ENCODE measurements at places on chromosomes 5 and 9.

GRCh38 chr5:147733075-147733474 lies 49.5 kb downstream of the JAKMIP2 start:
- DNase-seq: no peak

DNA sequence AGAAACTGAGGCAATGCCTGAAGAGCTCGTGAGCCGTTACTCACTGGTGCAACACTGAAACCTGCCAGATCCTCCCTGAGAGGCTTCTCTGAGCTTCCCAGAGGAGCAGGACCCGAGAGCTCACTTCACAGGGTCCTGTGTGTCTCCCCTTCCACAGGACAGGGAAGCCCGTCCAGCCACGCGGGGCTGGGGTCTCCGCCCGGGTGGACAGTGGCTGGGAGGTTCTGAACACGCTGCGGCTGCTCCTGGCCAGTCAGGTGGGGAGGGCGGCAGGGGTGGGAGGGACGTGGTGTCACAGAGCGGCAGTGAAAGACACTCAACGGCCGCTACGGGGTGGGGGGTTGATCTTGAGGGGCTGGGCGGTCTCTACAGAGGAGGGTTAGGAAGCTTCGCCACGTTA lies 290 bp upstream of the ZDHHC11 start:
- DNase-seq: no peak

DNA sequence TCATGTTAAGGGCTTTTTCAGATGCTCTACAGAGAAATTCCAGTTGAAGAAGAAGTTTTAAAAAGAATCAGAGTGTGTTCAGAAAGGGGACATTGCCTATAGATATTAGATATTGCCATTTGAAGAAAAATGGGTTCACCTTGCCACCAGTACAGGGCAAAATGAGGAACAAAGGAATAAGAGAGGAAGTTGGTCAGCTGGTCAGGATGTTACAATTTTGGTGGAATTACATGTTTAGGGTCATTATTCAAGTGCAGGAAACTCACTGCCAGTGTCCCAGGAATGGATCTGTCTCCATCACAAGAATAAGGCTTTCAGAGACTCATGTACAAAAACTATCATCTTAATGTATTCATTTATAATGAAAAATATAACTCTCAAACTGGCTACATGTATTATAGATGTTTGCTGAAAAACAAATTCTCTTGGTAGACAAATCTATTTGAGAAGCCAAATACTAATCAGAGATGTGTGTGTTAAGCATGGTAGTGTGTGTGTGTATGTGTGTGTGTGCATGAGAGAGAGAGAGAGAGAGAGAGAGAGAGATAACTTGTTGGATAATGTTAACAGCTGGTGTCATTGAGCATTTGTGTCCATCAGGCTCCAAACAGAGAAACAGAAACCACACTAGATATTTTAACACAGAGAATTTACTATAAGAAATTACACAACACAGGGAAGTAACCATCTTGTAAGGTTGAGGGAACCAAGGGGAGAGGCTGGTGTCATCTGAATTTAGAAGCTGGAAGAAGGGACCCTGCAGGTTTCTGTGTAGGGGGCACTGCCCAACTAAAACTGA lies 5.0 kb upstream of the C1QTNF3 start:
- DNase-seq: no peak

DNA sequence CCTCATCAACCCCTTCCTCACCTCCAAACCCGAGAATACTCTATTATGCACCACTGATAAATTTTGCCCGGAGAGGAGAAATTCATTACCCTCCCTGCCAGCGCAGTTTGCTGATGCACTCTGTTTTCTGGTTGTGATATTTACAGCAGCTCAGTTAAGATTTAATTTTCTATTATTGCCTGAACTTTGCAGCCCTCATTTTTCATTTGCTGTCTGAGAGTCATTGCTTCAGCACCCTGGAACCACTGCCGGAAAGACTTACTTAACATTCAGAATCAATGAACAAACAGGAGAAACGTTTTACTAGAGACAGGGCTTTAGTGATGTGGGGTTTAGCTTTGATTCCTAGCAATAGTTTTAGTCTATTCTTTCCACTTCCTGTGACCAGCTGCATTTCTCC lies 56.7 kb upstream of the MAMDC2 start:
- no peak for DNase-seq

- no peak for DNase-seq
Measured at GRCh38 chr9:87405677-87406542, 91.8 kb upstream of the DAPK1 start.

DNA sequence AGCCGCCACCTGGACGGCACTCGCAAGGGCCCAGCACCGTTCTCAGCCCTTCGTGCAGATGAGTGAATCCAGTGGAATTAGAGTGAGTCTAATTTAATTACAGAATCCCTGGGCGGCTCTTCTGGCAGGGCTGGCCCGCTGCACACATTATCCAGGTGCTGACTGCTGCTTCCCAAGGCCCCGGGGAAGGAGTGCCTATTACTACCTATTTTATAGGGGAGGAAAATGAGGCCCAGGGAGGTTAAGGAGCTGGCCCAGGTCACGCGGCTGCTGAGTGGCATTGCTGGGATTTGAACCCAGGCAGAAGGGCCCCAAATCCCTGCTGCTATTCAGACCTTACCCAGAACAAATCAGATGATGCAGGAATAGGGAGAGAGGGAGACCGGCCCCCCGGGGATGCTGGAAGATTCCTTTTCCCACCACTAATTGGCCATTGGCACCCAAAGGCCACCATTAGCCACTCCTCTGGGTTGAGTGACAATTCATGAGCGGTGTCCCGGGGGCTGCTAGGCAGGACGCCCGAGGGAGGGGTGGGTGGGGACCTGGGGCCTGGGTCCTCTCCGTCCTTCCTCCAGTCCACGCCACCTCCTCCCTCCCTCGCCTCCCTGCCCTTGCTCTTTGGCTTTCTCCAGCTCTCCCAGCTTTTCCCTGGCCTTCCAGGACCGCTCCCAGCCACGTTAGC lies 10.3 kb upstream of the QRFP start:
- no peak for DNase-seq

DNA sequence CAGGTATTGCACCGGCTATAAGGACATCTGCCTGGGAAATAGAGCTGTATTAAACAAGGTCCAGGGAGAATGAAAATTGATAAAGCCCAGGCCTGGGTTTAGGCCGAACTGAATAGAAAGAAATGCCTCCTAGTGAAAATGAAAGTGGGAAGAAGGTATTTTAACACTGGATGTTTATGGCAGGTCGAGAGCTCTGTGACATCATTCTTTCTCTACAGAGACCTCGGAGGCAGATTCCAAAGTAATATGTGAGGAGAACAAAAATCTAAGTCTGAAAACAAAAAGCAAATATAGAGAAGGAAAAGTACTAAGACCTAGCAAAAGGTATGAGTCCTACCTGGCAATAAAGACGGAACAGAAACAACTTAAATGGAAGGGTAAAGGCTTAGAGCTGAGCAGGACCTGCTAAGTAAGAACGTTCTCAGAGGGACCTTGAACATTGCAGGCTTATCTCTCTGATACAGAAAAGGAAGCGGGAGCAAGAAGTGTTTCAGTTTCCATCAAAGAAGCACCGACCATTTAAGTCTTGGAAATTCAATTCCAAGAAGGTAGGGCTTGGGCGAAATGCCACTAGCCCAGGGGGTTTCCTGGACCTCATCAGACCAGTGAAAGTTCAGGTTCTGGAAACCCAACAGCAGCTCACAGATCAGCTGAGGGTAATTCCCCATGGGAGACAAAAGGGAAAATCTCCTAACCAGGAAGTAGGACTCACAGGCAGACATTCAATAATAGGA lies 80.0 kb downstream of the SUSD1 start:
- no peak for DNase-seq
